ENCODE measurements at places on chromosomes 4 and X. TPM values are rescaled to one million over a fixed set of nuclear protein-coding genes. Genes with fewer than 3 reads are reported as not detected.

Gene ADH1A
- not detected for total RNA-seq

GRCh38 chr4:16217300-16218051 lies 8.8 kb downstream of the TAPT1 start:
- no peak for DNase-seq

DNA sequence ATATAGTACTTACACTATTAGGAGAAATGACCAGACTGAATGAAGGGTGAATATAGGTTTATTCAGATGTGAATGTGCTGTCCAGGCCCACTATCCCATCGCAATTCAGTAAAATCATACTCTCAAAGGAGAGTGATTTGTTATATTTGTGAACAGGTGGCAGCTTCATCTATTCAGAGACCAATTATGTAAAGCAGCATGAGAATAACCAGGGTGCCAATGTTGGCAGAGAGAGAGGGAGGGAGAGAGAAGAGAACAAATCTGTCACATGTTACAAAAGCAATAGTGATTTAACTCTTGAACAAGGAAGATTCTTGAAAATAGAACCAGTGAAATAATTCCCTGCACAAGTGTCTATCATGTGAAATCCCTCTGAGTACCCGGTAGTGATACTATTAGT lies 38.9 kb upstream of the TLL1 start:
- DNase-seq: no peak

DNA sequence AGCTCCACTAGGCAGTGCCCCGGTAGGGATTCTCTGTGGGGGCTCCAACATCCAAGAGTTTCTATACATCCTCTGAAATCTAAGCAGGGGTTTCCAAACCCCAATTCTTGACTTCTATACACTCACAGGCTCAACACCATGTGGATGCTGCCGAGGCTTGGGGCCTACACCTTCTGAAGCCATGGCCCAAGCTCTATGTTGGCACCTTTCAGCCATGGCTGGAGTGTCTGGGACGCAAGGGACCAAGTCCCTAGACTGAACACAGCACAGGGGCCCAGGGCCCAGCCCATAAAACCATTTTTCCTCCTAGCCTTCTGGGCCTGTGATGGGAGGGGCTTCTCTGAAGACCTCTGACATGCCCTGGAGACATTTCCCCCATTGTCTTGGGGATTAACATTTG lies 511.8 kb downstream of the TRAM1L1 start:
- DNase-seq: no peak

GRCh38 chr4:37219242-37219641 lies 25.3 kb upstream of the NWD2 start:
- no peak for DNase-seq

Gene GAGE13
- total RNA-seq: not detected

DNA sequence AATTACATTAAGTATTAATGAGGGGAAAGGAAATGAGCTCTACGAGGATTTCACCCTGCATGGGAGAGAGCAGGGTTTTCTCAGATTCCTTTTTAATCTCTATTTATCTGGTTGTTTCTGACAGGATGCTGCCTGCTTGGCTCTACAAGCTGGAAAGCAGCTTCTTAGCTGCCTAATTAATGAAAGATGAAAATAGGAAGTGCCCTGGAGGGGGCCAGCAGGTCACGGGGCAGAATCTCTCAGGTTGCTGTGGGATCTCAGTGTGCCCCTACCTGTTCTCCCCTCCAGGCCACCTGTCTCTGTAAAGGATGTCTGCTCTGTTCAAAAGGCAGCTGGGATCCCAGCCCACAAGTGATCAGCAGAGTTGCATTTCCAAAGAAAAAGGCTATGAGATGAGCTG lies 113.7 kb downstream of the PARM1 start:
- no peak for DNase-seq

Gene CORIN
- 0.29 TPM for total RNA-seq

DNA sequence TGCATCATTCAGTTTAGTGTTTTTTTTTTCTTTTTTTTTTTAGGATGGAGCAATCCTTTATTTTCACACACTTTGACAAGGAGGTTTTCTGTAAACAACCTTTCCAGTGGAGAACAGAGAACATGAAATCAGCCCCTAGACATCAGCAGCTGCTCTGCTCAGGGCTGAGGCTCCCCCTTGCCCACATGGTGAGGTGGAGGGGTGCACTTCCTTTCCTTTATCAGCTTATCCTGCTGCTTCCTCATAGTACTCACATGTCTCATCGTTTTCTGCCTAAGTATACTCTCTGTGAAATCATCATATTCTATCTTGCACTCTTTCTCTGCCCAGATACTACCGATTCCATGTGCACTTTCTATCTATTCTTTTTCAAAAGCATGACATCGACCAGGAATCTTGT lies 47.6 kb upstream of the PRSS12 start:
- no peak for DNase-seq

Gene DRD5
- not detected for total RNA-seq

DNA sequence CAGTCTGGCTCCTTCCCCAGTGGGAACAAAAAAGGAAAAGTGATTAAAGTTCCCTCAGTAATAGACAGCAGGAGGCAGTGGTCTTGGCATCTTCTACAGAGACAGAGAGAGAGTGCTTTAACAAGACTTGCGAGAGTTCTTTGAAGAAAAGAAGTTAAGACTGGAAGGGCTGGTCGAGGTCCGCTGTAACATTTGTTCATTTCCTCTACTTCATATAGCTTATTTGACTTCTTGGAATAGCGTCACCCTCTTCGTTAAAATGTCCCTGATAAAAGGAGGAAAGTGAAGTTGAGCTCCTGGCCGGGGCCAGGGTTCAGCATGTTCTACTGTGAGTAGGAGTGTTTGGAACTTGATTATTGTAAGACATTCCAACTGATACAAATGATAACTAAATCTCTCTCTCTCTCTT lies 179.8 kb downstream of the SLIT2 start:
- DNase-seq: no peak

GRCh38 chr4:104966349-104967033 lies 180.2 kb upstream of the TET2 start:
- DNase-seq: peak; percentile 55

DNA sequence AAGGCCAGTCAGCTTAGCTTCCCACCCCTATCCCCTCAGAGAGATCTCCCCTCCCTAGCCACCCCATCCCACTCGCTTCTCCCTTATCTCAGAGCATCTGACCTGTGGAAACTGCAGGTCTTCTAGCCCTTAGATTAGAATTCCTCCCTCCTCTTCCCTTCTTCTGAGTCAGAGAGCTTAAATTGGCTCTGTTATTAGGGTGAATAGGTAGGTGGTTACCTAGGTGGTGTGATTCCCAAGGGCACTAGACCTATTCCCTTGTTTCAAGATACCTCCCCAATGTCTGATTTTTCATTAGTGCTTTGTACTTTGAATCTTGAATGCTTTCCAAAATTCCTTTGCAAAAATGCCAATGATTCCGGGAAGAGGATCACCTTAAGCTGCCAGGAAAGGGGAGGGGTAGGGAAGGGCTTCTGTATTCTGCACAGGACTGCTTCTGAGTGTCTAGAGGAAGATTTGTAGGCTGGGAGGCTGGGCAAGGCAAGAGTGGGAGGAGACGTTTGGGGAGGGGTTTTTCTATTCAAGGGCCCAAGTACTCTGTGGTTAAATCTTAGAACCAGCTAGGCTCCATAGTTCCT lies 24.5 kb upstream of the MSN start:
- DNase-seq: no peak

Gene CBLL2
- not detected for total RNA-seq

DNA sequence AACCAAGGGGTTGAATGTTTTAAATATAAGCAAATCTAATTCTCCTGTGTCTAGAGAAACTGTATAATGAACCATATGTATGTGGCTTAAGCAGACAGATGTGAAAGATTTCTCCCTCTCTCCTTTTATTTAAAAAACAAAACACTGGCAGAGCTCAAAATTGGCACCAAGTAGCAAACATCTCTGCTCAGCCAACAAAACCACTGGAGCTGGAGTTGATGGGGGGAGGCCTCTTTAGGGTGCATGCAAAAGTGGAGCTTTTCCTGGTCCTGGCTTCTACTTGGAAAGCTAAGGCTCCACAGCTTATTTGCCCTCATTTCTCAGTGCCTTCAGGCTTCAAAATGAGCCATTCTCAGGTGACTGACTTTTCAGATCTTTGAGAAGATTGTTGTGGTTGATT lies 95.6 kb downstream of the REPS2 start:
- no peak for DNase-seq

- DNase-seq: no peak
Observed at GRCh38 chrX:120136840-120137239, 21.1 kb upstream of the RHOXF1 start.

DNA sequence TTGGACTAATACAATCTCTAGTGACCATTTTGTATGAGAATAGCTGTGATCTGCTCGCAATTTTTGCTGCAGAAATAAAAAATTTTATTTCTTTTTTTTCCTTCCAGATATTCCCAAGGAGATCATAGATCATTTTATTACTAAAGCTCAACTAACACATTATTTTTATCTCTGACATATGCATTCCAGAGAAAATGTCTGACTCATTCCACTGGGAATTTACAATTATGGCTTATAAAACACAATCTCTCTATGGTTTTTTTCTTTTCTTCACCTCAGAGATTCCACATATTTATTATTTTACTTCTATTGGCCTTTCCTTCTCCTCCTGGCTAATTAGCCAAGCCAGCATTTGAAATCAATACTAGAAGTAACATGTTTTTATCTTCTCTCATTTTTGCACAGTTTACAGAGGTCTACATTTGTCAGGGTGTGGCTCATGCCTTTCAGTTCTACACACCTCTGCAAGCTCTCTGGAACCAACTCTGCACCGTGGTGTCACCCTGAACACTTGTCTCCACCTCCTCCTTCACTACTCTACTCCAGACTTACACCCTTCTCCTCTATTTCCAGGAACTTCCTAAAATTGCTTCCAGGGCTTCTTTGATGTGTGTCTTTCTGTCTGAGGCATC lies 59.8 kb upstream of the GPM6A start:
- DNase-seq: no peak

GRCh38 chrX:134010690-134011089 lies 25.3 kb upstream of the GPC3 start:
- no peak for DNase-seq

Gene MAGEA11
- total RNA-seq: not detected

GRCh38 chr4:65502131-65502701 lies 168.1 kb downstream of the EPHA5 start:
- no peak for DNase-seq

Gene ARX
- not detected for total RNA-seq

Gene ZCCHC4
- 16.8 TPM for total RNA-seq

GRCh38 chr4:114279066-114279465 lies 299.6 kb upstream of the ARSJ start:
- DNase-seq: no peak

Data from activated T-cell treated with anti-CD3 and anti-CD28 coated beads, Interleukin-2, amount 50 U/mL, for 72 hours (primary cell).